ENCODE measurements at places on chromosomes 5 and 9.

DNA sequence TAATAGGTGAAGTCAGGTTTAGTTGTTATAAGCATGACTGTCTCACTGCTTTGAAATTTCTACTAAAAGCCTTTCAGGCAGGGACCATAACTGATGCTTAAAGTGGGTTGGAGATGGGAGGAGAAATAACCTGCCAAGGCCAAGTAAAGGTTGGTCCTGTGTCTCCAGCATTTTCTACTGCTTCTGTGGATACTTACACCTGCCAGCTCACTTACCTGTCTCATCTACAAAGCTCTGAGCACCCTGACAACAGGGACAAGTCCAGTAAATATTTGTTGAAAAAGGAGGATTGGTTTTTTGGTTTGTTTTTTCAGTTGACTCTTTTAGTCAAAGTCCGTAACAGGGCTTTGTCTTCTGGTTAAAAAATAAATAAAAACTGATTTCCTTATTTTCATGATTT, 38.6 kb downstream of the GRAMD2B start:
- DNase-seq = no peak

GRCh38 chr5:172564188-172564587, 76.9 kb upstream of the NEURL1B start:
- no peak for DNase-seq

GRCh38 chr5:146357126-146357525, 18.5 kb downstream of the POU4F3 start:
- DNase-seq = no peak

GRCh38 chr9:124384210-124384609, 31.0 kb downstream of the PSMB7 start:
- DNase-seq = no peak

GRCh38 chr9:134066913-134067851, 644 bp downstream of the BRD3 start:
- no peak for DNase-seq

- DNase-seq = no peak
These were observed 6.2 kb upstream of the ST6GALNAC4 start for GRCh38 chr9:127923046-127923445.

- DNase-seq = no peak
These were observed 75.3 kb upstream of the PJA2 start for GRCh38 chr5:109485030-109485429.

- no peak for DNase-seq
These were observed 444.2 kb upstream of the RIOK2 start for GRCh38 chr5:97627272-97627671.

GRCh38 chr5:79517601-79518000, 3.7 kb upstream of the HOMER1 start:
- no peak for DNase-seq

GRCh38 chr5:119370486-119370885, 14.7 kb downstream of the TNFAIP8 start:
- DNase-seq = no peak

- DNase-seq = peak; percentile 91
These were observed 21.5 kb downstream of the SHB start for GRCh38 chr9:38047301-38048251.

GRCh38 chr9:28651050-28651722, 1077.9 kb upstream of the C9orf72 start:
- no peak for DNase-seq

- no peak for DNase-seq
These were observed 9.6 kb upstream of the CEP72 start for GRCh38 chr5:602466-603035.

- no peak for DNase-seq
These were observed 149.7 kb upstream of the COL5A1 start for GRCh38 chr9:134491856-134492255.

DNA sequence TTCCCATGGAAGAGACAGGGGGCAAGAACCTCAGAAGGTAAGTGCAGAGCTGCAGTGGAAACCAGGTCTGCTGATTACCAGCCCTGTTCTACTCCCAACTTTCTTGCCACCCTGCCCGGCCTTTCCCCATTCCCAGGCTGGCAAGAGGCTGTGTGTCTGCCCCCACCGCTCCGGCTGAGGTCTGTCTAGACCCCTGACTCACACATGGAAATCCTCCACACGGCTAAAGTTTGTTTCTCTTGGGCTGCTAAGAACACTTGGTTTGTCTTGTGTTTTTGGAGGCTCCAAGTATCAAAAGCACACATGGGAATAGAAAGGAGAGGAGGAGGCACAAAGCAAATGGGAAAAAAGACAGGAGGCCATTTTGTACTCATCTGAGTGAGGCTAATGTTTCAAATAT, 168.3 kb downstream of the GABBR2 start:
- no peak for DNase-seq

DNA sequence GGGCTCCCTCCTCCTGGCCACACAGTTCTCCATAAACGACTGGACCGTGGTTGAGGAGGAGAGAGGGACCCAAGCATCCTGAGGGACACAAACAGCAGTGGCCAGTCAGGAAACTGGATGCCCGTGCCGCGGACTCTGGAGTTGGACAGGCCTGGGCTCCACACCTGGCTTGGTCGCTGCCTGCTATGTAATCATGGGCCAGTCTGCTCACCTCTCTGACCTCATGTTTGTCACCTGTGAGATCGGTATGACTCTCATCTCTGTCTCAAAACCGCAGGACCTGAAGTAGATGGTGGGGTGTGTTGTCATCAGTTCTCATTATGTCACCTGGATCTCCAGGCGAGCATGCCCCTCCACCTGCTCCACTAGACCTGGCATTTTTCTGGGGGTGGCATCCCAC, 14.5 kb downstream of the CXXC5 start:
- DNase-seq = no peak

GRCh38 chr5:5179079-5179478, 38.9 kb downstream of the ADAMTS16 start:
- DNase-seq = no peak

DNA sequence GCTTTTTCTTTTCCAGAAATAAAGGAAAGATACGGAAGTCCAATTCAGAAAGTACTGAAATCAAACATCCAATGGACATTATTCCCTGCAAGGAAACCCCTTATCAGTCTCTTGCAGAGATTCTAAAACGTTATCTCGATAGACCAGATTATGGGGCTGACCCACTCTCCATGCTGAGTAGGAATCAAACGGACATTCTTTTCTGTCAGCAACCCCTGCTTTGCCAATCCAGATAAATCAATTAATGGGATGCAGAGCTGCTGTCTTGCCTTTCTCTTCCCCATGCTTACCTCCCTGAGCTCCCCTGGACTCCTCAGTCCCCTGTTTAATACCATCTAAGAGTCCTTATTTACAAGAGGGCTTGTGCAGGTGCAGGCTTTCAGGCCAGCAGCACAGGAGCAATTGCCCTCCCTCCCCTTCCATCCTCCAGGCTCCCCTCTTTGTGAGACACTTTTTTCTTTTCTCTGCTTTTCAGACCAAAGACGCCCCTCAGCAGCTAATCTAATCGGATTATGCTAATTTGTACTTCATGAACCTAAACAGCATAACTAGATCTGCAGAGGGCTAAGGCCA, 14.2 kb downstream of the TAL2 start:
- no peak for DNase-seq

DNA sequence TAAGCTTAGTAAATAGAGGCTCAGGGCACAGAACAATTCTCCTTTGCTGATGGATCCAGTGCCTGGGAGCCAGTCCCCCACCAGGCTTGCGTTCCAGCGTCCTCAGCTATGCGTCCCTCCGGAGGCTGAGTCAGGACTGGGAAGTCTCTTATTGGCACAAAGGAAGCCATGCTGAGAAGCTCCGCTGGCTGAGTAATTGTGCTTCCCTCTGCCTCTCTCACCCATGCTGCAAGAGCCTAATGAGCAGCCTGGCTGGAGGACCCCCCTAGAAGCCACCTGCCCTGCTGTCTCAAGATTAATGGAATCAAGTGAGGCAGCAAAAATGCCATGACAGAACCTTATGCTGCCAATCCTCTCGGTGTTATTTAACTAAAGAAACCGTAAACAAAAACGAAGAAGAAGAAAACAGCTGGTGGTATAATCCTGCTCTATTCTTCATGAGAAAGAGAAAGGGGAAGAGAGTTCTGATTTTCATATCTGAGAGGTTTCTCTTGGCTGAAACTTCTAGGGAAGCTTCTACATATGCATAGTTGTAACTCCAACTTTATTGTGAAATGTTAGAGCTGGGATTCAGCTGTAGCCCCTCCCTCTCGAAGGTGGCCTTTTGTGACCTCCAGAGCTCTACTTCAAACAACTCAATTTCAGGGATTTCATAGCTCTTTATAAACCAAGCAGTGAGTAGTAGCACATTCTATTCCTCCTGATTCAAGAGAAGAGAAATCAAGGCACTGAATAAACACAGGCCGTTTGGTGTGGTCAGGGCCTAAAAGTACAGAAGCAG, 185.4 kb upstream of the SEMA6A start:
- DNase-seq = peak; percentile 87

- no peak for DNase-seq
These were observed 184.0 kb downstream of the MED10 start for GRCh38 chr5:6194261-6194875.

- DNase-seq = peak; percentile 89
These were observed 28.4 kb downstream of the PSAT1 start for GRCh38 chr9:78325343-78325742.

DNA sequence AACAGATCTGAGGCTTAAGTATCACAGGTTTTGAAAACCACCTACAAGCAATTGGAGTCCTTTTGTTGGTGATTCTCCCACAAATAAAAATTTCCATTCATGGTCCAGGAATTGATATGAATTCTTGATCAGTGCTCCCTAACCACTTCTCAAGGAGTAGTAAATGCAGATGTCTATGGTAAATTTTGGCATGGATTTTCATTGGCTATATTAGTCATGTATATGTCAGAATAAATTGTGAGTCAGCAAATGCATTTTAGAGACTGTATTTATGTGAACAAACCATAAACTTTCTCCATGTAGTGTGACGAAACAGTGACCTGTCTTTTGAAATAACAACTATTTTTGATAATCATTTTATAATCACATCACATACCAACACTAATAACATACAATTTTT, 611.1 kb downstream of the HTR1A start:
- DNase-seq = no peak

- DNase-seq = no peak
These were observed 292.5 kb downstream of the PDE4D start for GRCh38 chr5:59600998-59601397.

- DNase-seq = peak; percentile 53
These were observed 112.8 kb downstream of the DAPK1 start for GRCh38 chr9:87610200-87611155.

DNA sequence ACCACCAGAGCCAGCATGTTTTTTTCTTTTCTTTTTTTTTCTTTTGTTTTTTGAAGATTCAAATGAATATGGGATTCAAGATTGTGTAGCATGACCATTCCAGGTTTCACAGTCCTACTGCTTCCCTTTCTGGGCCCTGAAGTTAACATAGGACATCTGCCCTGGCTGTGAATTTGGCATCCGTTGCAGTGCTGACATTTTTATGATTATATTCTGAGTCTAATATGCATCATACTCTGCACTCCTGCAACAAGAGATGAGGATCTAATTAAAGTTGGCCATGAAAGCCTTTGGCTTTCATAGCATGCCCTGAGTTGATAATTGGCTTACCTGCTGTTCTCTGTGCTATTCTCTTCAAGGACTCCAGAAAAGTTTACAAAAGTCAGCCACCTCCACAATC, 29.8 kb downstream of the C5orf22 start:
- no peak for DNase-seq

GRCh38 chr5:126437721-126438120, 14.5 kb downstream of the GRAMD2B start:
- DNase-seq = no peak

GRCh38 chr5:168159425-168159824, 132.0 kb upstream of the WWC1 start:
- DNase-seq = peak; percentile 74

- DNase-seq = no peak
These were observed 2.6 kb upstream of the FOCAD start for GRCh38 chr9:20681467-20681866.

DNA sequence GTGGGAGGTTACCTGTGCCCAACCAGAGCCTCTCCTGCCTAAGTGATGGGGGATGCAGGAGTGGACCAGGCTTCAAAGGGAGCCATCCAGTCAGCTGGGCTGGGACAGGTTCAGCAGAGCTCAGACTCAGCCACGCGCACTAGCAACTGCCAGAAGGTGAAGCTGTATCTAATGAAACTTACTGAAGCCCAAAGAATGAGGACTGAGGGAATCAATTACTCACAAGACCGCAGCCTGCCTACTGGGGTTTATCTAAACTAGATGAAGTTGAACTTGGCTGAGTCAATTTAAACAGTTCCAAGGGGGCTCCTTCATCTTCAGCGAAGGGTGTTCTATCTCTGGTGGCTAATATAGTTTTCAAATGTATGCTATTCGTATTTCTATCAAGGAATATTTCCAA, 11.4 kb downstream of the HAND1 start:
- DNase-seq = no peak

GRCh38 chr5:159061179-159061796, 38.4 kb downstream of the EBF1 start:
- DNase-seq = no peak

GRCh38 chr5:43216941-43217340, 24.9 kb downstream of the NIM1K start:
- no peak for DNase-seq

GRCh38 chr5:15255576-15255975, 244.4 kb upstream of the FBXL7 start:
- DNase-seq = no peak

GRCh38 chr9:71758785-71759184, 9.5 kb downstream of the CEMIP2 start:
- no peak for DNase-seq

- DNase-seq = no peak
These were observed 37.3 kb upstream of the WWC1 start for GRCh38 chr5:168254013-168254693.

GRCh38 chr9:108316066-108316465, 539.7 kb downstream of the ACTL7B start:
- DNase-seq = no peak

GRCh38 chr9:126690431-126691051, 76.8 kb downstream of the LMX1B start:
- peak; percentile 85 for DNase-seq

GRCh38 chr9:15086778-15087324, 176.6 kb upstream of the FREM1 start:
- DNase-seq = no peak

- DNase-seq = peak; percentile 33
These were observed 1866.7 kb upstream of the C9orf72 start for GRCh38 chr9:29439961-29440360.

DNA sequence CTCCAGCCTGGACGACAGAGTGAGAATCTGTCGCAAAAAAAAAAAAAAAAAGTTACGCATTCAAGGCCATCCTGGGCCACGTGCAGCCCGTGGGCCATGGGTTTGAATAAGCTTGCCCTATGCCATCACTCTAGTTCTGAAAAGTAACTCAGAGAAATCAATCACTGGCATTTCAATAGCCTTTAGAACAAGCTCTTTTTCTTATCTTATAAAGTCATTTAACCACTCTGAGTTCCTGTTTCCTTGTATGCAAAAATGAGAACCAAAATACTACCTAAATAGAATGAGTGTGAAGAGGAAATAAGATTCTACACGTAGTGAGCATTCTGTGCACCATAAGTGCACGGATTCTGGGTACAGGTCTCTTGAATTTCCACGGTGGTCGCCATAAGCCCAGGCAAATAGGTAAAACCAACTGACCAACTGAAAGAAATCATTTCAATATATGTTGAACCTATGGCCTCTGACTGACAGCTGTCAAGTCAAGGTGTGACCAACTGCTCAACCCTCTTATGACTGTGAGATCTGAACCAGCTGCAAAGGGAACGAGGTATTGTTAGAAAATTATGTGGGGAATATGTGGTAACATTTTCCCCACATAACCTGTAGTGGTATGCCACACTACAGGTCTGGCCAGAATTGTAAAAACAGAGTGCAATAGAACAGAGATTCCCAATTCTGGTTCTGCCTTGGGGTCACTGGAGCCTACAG, 143.9 kb upstream of the LHFPL2 start:
- no peak for DNase-seq

GRCh38 chr9:35659340-35659739, 1.2 kb downstream of the CCDC107 start:
- no peak for DNase-seq
